Aortic smooth muscle cell (primary cell): ENCODE measurements at places on chromosomes 5 and 9. TPM values are rescaled to one million over a fixed set of nuclear protein-coding genes. Genes with fewer than 3 reads are reported as not detected.

LCP2 gene
- not detected in 2 replicates for total RNA-seq

SOWAHA gene
- total RNA-seq = not detected in 2 replicates

ZDHHC11 gene
- total RNA-seq = 5.3 and 5.9 TPM in 2 replicates

INSL6 gene
- total RNA-seq = not detected in 2 replicates

ZBED3 gene
- total RNA-seq = 0.40 and 0.81 TPM in 2 replicates

LRRTM2 gene
- total RNA-seq = 0.13 and 0.44 TPM in 2 replicates

NRG2 gene
- 2.3 and 2.8 TPM in 2 replicates for total RNA-seq

WDR38 gene
- not detected in 2 replicates for total RNA-seq

ADAMTS2 gene
- 36.5 and 52.8 TPM in 2 replicates for total RNA-seq

WNK2 gene
- total RNA-seq = not detected in 2 replicates

KIF12 gene
- total RNA-seq = not detected in 2 replicates

TNC gene
- total RNA-seq = 20.6 and 48.6 TPM in 2 replicates

POU5F2 gene
- total RNA-seq = 0.53 and 0.99 TPM in 2 replicates

CARD9 gene
- 2.6 and 4.1 TPM in 2 replicates for total RNA-seq
